ENCODE measurements at places on chromosomes 7 and 10.

DNA sequence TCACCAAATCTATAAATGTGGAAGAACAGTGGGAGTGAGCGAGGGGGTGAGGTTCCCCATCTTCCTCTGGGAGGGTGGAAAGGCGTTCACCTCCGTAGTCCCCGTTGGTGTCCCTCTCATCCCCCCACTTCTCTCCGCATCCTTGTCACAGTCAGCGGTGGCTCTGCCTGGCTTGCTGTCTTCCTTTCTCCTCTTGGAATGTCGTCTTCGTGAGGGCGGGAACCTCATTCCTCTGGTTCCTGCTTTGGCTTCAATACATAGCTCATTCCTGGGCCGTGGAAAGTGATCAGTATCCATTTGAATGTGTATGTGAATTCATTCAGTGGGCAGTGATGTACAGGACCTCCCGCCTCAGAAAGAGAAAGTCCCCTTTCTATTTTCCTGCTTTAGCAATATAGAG is 289.4 kb downstream of the CAMK1D start:
- no peak for DNase-seq

GRCh38 chr10:118034791-118035261 is 11.9 kb downstream of the RAB11FIP2 start:
- no peak for DNase-seq

DNA sequence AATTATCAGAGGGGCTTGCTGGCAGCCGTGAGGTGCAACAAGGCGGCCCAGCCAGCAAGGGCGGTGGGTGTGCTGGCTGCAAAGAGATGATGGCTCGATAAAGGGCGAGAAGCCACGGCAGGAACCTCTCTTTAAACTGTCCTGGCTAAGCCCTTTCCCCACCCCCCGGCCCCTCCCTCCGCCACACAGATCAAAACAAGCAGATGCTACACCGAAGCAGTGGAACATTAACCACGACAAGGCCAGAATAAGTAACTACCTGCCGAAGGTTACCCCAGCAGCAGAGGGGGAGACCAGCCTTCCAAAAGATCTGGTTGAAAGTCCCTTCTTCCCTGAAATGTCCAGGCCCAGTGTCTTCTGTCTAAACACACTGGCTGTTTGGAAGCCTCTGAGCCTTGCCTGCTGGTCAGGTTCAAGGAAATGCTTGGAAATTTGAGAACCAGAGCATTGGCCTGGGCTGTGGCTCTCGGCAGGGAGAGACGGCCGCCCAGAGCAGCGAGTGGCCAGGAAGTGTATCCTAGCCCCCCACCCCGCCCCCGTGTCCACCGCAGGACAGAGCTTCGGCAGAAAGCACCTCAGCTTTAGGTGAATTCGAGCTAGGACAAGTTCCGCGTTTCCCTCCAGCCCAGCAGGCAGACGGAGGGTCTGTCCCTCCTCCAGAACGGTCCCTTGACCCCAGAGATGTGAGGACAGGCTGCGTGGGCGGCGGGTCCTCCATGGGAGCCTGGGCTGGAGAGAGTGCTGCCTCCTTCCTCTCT is 2.1 kb downstream of the FAM20C start:
- no peak for DNase-seq

GRCh38 chr7:25863005-25863728 is 288.8 kb upstream of the NFE2L3 start:
- peak; percentile 75 for DNase-seq

DNA sequence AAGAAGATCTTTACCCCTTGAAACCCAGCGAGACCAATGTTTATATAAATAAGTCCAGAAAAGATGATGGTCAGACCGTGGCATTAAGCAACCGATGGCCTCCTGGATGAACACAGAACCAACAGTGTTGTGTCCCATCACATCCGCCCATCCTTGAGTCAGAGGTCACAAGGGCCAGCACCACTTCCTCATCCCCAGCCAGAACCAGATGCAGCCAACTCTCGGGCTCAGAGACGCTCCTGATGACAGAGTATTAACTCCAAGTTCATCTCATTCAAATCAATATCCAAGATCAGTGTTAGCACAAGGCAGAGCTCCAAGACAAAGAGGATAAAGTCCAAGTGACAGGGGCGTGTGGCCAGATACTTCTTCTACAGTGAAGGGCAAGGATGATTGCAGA is 63.5 kb downstream of the FAM53B start:
- no peak for DNase-seq

GRCh38 chr7:111749625-111750024 is 187.3 kb upstream of the IMMP2L start:
- no peak for DNase-seq

DNA sequence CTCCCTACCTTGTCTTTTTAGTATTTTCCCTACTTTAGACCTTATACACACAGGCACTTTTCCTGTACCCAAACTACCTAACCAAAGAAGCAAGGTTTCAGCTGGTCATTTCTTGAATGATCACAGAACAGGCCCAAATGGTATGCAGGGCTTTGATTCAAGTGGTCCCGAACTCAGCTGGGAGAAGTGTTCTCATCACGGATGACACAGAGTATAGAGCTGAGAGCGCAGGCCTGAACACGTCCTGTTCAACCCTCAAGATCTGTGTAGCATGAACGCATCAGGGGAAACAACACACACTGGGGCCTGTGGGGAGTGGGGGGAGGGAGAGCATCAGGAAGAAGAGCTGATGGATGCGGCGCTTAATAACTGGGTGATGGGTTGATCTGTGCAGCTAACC is 318.2 kb downstream of the SFMBT2 start:
- DNase-seq, result no peak
